ENCODE measurements at places on chromosomes 1 and 21.

GRCh38 chr1:9361630-9362260, 69.1 kb downstream of the SPSB1 start:
- no peak for DNase-seq

- peak; percentile 55 for DNase-seq
Observed at GRCh38 chr1:211625040-211625439, 46.1 kb upstream of the SLC30A1 start.

GRCh38 chr21:27023186-27023585, 56.3 kb upstream of the ADAMTS5 start:
- no peak for DNase-seq

DNA sequence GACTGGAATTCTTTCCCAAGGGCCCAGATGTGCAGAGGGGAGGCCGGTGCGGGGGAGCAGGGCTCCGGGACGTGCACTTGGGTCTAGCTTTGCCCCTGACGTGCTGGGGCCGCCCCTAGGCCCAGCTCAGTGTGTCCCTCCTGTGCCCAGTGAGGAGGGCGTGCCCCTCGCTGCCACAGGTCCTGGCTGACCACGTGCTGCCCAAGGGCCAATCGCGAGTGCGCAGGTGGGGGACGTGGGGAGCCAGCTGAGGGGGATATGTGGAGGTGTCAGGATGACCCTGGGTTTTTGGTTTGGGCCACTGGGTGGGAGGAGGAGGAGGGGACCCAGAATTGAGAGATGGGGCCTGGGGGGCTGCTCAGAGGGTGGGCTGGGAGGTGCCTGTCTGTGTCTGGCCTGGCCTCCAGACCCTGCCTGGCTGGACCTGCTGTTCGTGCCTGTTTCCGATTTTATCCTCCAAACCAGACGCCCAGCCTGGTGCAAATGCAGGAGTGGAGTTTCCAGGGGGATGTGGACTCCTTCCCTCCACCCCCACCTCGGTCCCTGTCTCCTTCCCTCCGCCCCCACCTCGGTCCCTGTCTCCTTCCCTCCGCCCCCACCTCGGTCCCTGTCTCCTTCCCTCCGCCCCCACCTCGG, 6.1 kb upstream of the RNF223 start:
- DNase-seq = no peak

DNA sequence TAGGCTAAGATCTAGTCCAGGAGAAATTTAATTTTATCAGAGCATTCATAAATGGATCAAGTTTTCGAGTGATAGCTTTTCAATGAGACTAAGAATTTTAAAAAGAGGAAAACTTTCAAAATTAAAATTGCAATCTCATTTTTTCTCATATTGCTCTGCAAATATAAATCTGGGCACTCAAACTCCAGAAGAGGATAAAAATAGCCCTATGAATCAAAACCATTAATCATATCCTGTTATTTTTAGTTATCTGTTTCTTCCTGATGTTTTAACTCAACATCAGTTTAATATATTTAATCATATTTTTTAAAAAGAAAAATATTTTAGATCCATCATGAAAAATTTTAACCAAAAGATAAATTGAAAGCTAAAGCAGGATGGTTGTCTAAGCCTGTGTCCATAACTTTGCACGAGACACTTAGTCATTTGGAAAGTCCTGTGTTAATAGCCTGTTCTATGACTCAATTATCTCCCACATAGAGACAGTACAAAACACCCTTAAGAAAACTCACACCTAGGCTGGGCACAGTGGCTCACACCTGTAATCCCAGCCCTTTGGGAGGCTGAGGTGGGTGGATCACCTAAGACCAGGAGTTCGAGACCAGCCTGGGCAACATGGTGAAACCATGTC, 17.1 kb upstream of the PRRC2C start:
- no peak for DNase-seq

GRCh38 chr1:109399326-109399957, 1.7 kb upstream of the SORT1 start:
- DNase-seq = peak; percentile 79

GRCh38 chr1:53398576-53399365, 60.4 kb upstream of the DMRTB1 start:
- no peak for DNase-seq

DNA sequence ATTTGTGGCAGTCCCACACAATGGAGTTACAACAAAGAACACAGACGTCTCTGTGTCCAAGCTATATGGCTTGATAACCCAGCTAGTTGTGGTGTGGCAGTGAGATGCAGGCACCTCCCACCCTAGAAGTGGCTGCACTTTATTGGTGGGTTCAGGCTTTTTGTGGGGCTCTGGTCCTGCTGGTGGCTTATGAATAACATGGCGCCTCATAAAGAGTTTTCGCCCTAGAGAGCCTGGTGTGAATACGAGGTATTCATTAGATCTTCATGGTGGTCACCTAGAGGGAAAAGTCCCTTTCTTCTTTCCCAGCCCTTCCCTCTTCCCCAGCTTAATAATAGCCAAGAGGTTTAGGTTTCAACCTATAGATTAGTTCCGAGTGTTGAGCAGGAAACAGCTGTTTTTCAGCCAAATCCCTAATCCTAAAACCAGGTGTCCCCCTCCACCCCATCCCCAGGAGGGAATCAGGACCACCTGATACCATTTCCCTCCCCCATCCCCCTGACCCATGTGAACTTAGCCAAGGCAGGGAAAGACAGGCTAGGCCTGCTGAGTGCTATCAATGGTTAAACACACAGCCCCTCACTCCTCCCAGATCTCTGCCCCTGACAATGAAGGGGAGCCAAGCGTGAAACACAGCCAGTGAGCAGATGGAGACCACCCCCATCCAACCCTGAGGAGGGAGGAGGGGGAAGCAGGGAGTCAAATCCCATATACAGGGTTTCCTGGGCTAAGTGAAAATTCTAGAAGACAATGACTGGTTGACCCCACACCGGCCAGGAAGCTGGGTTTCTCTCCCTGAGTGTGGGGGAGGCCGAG, 58.2 kb downstream of the NFASC start:
- no peak for DNase-seq

- DNase-seq = no peak
Observed at GRCh38 chr1:183635099-183635605, 431 bp downstream of the ARPC5 start.

DNA sequence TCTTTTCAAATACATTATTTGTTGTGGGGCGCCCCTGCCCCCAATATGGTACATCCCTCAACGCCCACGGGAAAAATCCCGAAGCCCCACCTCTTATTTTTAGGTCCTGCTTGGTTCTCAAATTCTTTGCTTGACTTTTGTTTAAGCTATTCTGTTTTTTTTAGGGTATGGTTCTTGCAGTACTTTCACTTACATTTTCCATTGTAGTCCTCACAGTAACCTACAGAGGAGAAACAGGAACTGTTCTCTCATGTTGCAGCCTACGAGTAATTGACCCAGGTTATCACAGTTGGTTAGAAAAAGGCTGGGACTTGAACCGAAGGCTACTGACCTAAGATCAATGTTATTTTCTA, 697 bp upstream of the C21orf91 start:
- no peak for DNase-seq

DNA sequence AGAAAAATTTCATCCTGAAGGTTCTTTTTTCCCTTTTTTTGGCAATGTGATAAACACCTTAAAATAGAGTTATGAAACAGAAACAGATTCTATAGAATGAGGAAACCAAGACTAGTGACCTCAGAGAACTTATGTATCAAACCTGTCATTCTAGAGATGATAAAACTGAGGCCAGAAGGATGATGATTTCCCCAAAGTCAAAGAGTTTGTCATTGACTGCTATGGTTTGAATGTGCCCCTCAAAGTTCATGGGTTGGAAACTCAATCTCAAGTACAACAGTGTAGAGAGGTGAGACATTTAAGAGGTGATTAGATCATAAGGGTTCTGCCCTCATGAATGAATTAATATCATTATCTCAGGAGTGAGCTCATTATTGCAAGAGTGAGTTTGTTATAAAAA, 13.7 kb upstream of the BEND5 start:
- DNase-seq = peak; percentile 30

DNA sequence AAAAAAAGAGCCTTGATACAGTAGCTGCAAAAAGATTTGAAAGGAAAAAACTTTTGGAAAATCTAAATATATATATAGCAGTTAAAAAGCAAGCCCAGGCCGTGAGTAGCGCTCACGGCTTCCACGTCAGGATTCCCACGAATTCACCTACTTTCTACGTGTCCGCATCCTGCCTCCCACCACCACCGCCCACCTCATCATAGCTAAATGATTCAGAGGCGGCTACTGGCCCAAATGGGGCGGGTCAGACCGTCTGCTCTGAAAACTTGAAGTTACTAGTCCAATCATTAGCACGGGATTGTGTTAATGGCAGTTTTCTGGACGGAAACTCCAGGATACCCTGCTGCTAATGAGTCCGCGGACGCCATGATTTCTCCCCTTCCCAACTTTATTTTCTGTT, 1.3 kb upstream of the CCSAP start:
- no peak for DNase-seq

GRCh38 chr1:60908159-60908558, 174.2 kb upstream of the NFIA start:
- DNase-seq = no peak

- no peak for DNase-seq
Observed at GRCh38 chr1:36481771-36482723, 666 bp downstream of the CSF3R start.

- DNase-seq = peak; percentile 70
Observed at GRCh38 chr1:23562137-23562876, 3.0 kb upstream of the ID3 start.

GRCh38 chr1:29836651-29837646, 600.6 kb downstream of the PTPRU start:
- no peak for DNase-seq

DNA sequence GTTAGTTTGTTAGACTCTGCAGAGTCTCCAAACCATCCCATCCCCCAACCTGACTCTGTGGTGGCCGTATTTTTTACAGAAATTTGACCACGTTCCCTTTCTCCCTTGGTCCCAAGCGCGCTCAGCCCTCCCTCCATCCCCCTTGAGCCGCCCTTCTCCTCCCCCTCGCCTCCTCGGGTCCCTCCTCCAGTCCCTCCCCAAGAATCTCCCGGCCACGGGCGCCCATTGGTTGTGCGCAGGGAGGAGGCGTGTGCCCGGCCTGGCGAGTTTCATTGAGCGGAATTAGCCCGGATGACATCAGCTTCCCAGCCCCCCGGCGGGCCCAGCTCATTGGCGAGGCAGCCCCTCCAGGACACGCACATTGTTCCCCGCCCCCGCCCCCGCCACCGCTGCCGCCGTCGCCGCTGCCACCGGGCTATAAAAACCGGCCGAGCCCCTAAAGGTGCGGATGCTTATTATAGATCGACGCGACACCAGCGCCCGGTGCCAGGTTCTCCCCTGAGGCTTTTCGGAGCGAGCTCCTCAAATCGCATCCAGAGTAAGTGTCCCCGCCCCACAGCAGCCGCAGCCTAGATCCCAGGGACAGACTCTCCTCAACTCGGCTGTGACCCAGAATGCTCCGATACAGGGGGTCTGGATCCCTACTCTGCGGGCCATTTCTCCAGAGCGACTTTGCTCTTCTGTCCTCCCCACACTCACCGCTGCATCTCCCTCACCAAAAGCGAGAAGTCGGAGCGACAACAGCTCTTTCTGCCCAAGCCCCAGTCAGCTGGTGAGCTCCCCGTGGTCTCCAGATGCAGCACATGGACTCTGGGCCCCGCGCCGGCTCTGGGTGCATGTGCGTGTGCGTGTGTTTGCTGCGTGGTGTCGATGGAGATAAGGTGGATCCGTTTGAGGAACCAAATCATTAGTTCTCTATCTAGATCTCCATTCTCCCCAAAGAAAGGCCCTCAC, at the start of gene OLIG2:
OLIG2 (plus strand) TSS at position 447 of the 954 bp plus-strand sequence. CDS start 928 bp downstream, outside the sequence.
- DNase-seq = peak; percentile 30

DNA sequence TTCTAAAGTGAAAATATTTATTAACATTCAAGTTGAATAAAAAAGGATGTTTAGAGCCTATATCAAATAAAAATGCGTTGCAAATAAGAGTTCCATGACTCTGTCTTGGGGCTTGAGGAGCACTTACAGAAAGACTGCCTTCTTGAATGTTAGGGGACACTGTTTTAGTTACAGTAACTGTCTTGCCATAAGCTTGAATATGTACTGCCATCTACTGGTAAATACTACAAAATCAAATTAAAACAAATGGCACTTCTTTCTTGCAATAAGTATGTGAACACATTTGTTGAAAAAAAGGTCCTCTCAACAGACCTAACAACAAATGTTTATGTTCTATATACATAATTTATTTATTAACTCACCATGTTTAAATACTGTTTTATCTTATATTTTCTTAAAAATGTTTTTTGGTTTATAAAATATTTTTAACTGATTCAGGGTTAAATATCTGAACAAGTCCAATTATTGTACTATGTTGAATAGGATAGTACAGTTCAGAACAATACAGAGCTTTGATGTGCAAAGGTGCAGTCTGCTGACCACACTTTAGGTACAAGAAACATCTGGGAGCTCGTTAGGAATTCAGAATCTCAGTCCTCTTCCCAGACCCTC, 199.5 kb downstream of the LRRIQ3 start:
- DNase-seq = peak; percentile 20

- no peak for DNase-seq
Observed at GRCh38 chr1:55427606-55428005, 212.4 kb upstream of the USP24 start.

GRCh38 chr1:80375662-80376061, 1369.1 kb upstream of the ADGRL4 start:
- no peak for DNase-seq

DNA sequence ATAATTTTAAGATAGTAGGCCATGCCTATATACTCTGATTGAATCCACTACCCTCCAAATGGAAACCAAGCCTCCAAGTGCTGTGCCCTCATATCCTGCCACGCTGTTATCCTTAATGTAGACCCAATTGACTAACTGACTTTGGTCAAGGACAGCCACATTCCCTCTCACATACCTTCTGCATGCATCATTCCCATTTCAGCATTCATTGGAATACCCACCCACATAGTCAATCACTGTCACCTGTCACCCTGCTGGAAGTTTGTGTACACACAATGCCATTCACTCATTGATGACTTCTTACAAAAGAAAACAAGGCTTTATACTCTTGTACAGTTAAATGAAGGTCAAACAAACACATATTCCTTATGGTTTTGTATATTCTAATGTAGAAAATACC, 221.1 kb upstream of the PBX1 start:
- DNase-seq = no peak

DNA sequence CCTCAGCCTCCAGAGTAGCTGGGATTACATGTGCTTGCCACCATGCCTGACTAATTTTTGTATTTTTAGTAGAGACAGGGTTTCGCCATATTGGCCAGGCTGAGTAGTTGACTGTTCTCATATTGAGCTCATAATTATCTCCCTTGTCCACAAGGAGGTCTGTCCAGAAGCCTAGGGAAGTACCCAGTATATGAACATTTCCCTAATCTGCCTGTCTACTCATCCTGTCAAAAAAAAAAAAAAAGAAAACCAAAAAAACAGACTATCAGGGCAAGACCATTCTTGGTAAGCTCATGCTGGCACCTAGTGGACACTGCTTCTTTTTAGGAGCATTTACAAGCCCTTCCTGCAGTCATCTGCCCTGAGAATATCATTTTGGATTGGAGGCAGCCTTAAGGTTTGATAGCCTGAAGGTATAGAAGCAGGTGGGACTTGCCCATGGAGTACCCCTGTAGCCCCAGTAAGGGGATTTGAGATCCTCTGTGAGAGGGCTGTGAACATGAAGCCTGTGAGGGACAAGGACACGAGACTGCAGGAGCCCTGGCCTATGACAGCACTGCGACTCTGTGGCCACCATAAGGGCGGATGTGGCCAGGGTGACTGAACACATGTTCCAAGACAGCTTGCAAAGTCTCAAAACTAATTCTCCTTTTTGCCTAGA, 10.8 kb upstream of the DUSP12 start:
- DNase-seq = peak; percentile 80

All from B cell (primary cell).